ENCODE measurements at places on chromosomes 7 and 10.

- DNase-seq = no peak
Observed at GRCh38 chr7:37318541-37318940, 130.1 kb downstream of the ELMO1 start.

DNA sequence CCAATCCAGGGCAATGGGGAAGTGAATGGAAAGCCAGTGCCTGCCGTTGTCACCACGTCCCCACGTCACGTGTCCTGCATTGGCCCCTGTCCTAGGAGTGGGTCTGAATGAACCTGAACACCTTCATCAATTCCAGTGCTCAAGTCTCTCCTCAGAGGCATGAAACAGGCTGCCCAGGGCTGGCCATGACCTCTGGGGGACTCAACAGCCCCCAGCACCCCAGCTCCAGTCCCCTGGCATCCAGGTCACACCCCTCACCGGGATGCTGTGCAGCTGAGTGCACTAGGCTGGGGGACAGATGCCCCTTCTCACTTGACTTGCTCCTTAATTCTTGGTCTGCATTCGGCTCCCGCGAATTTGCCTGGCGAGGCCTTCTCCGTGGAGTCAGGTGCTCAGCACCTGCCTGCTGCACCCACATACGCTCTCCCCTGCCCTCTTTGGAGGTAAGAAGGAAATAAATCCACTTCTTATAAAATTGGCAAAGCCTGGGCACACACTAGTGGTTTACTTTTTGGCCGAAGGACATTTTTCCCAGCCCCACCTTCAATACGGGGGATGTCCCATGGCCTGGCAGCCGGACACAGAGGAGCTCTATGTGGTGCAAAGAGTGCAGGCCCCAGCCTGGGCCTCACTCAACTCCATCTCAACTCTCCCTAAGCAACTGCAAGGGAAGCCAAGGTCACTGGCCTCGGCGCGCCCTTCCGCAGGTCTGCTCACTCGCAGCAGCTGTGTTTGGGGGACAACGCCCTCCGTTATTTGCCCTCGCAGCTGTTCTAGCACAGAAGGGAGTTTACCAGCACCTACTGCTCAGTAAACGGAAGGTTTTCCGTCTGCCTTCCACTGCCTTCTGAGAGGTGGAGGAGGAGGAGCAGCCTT lies 77.6 kb upstream of the SHH start:
- DNase-seq = peak; percentile 74

GRCh38 chr10:44477046-44477425 lies 92.1 kb upstream of the CXCL12 start:
- DNase-seq = no peak

DNA sequence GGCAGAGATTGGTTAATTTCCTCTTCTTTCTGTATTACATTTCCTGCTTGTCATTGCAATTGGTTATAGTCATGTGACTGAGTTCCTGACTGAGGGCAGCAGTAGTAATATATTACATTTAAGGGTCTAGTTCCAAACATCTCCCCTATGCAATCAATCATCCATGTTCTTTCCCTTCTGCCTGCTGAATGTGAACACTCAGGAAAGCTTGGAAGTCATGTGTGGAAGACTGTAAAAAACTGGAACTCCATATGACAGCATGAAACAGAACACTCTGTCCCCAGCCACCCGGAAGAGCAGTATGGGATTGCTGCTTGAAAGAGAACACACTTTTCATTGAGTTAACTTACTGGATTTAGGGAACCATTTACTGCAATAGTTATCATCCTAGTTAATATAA lies 459.7 kb upstream of the SEMA3A start:
- DNase-seq = no peak

DNA sequence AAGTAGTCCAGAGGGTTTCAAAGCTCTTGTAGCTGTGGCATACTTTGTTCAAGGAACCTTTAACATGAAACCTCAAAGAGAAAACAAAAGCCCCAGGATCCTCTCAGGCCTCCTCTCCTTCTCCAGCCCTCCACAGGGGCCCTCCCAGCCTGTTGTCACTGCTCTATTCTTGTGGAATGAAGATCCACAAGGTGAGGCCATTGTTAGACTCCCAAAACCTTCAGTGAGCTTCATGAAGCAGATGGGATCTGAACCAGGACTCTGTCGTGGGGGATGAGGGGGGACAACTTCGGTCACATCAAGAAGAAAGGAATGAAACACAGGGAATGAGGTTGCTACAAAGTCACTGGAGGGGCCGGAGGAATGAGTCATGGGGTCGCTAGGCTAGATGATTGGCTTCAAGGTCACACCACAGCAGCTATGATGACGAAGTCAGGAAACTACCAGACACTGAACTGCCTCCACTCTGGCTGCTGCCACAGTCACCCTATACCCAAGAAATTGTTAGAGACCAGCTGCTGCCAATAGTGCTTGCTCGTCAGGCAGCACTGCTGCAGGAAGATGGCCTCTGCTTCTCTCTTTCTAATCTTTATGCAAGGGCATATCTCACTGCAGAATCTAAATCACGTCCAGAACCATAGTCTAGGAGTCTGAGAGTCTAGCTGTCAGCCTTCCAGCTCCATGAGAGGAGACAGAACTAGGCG lies 208.8 kb downstream of the HIBADH start:
- DNase-seq = no peak

GRCh38 chr7:44123190-44124003 lies at the start of gene POLD2:
Gene POLD2, minus strand, starts transcription at chr7:44123548. Its CDS starts 1,495 bp downstream, at chr7:44122053.
- DNase-seq = peak; percentile 96

DNA sequence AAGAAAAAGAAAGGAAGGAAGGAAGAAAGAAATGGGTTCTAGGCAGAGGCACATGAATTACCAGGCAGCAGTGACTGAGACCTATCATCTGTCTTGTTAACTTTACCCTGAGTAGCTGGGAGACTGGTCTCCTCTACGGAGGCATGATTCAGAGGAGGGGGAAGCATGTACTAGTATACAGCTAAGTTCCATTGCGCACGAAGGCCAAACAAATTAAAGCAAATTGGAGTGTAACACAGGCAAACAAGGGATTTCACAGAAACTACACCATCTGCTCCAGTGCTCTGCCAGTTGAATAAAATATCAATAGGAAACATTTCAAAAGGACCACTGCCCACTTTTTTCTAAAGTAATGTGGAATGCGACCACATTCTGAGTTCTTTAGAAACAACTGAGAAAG lies 65.9 kb upstream of the RSU1 start:
- no peak for DNase-seq

GRCh38 chr10:73556855-73557254 lies 34.3 kb downstream of the USP54 start:
- DNase-seq = no peak

DNA sequence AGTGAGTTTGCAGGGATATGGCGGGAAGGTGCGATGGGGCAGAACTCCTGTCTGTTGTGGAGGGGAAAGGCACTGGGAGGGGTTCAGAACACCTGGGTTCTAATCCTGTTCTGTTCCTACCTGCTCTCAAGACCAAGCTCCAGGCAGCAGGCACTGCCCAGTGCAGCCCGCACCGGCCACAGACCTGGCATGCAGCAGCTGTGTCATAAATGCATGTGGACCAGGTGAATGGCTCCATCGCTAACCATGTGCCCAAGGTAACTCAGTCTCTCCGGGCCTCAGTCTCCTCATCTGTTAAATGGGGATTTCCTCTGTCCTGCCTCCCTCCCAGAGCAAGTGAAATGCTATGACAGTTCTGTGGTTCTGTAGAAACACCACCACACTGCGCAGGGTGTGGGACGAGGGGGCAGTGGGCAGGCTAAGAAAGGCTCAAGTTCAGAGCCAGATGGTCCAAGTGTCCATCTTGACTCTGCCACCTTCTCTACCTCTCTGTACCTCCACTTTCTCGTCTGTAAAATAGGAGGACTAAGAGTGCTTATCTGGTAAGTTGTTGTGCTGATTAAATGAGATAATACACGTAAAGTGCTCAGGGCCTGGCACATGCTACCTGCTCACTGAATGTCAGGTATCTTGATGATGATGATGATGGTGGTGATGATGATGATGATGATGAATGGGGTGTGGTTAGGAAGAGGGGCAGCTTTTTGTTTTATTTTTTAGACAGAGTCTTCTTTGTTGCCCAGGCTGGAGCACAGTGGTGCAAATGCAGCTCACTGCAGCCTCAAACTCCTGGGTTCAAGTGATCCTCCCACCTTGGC lies 22.9 kb downstream of the ATP6V1F start:
- no peak for DNase-seq

DNA sequence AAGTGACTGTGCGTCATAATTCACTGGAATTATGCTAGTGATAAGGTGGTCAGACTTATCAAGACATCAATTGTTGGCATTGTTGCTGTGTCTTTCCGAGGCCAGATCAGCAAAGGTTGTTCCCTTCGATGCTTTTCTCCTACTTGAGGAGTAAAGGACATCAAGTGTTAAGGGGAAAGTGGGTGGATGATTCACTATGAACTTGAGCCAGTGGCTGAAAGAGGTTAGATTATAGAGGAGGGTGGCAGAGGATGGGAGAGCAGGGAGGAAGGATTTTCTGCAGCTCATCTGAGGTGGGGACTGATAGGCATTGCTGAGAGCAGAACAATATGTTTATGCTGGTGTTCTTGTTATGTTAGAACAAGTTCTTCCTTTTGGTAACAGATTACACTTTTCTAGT lies 131.4 kb upstream of the AGR3 start:
- DNase-seq = no peak

- no peak for DNase-seq
Observed at GRCh38 chr7:74462707-74463100, 9.0 kb downstream of the GTF2IRD1 start.

GRCh38 chr7:23264916-23265458 lies 18.4 kb downstream of the GPNMB start:
- DNase-seq = no peak

DNA sequence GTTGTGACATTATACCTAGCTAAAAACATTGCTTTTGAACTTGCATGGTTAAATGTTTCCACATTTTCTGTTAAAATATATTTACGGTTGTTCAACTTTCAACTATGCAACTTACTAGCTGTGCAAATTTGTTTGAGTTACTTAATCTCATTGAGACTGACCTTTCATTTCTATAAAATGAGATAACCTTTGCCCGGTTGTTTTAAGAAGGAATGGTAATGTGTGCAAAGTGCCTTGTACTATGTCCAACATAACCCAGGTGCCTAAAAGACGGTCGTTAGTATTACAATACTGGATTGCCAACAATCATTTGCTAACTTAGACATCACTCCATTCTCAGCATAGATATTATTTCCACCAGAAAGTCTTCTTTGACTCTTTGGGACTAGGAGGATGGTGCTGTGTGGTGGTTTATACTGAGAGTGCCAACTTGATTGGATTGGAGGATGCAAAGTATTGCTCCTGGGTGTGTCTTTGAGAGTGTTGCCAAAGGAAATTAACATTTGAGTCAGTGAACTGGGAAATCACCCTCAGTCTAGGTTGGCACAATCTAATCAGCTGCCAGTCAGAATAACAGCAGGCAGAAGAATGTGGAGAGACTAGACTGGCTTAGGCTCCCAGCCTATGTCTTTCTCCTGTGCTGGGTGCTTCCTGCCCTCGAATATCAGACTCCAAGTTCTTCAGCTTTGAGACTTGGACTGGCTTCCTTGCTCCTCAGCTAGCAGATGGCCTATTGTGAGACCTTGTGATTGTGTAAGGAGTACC lies 85.2 kb upstream of the PDSS1 start:
- peak; percentile 37 for DNase-seq

GRCh38 chr7:8627325-8627724 lies 193.9 kb downstream of the NXPH1 start:
- no peak for DNase-seq

GRCh38 chr10:99520040-99520846 lies 12.5 kb upstream of the NKX2-3 start:
- no peak for DNase-seq

DNA sequence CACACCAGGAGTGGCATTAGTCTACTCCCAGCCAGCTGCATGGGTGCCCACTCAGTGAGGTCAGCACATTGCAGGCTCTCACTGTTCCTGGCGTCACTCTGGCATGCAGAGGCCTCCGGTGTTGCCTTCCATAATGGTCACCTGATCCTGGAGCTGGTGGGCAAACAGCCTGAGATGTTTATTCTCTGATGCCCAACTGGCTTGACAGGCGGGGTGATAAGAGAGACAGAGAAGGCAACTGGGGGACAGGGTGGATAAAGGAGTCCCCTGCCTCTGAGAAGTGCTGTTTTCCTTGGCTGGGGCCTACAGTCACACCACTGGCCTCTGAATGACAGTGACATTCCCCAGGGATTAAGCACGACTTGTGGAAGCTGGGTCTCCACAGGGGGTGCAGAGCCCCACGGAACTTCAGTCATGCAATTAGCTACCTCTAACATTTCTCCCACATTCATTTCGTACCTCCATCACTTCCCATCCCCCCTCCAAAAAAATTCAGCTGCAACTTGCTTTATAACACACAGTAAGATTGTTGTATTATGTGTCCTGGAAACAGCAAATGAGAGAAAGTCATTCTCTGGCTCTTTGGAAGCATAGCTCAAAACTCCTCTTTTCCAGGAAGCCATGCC lies 7.1 kb upstream of the RBM20 start:
- DNase-seq = no peak

GRCh38 chr7:98323597-98324322 lies 42.3 kb downstream of the BRI3 start:
- DNase-seq = no peak

GRCh38 chr10:46311501-46311951 lies 24.7 kb downstream of the ANTXRL start:
- no peak for DNase-seq

DNA sequence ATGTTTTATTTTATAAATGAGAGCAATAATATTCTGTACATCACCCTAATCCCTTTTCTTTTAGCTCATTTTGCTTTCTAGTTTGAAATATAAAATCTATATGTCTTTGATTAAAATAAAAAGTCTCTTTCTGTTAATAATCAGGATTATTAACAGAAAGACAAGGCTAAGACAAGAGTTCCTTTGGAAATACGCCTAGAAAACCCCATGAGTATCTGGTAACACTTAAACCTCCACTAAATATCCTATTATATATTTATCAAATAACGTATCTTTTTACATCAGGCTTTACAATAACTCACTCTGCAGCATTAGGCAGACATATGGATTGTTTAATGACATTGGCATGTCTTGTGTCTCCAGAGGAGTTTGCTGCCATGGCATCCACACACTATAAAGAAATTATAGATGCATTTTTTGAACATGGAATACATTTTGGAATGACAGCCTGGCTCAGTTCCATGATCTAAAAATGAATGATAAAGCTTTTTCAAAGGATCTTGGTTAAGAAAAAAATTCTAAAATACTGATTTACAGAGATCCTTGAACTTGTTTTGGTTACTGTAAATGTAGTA lies 98.7 kb downstream of the TMEM26 start:
- no peak for DNase-seq

DNA sequence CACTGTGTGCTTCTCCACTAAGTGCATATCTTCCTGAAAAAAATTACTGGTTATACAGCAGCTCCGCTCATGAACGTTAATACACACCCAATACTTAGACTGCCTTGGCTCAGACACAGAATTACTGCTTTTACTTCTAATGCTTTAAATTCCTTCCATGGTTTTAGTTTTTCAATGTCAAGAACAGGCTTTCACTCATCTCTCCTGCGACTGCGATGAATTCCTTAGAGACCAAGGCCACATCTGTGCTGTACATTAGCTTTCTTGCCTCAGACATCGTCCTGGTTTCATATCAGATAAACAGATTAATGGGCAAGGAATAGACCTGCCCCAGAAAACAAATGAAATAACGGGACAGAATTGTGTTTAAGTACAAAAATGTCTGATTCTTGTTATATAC lies 120.2 kb downstream of the CYP26A1 start:
- no peak for DNase-seq

All from small intestine (tissue), 16 donors.